ENCODE measurements at places on chromosomes 5 and 9.

GRCh38 chr9:8309258-8309657, 509.7 kb upstream of the DMAC1 start:
- DNase-seq, result no peak

DNA sequence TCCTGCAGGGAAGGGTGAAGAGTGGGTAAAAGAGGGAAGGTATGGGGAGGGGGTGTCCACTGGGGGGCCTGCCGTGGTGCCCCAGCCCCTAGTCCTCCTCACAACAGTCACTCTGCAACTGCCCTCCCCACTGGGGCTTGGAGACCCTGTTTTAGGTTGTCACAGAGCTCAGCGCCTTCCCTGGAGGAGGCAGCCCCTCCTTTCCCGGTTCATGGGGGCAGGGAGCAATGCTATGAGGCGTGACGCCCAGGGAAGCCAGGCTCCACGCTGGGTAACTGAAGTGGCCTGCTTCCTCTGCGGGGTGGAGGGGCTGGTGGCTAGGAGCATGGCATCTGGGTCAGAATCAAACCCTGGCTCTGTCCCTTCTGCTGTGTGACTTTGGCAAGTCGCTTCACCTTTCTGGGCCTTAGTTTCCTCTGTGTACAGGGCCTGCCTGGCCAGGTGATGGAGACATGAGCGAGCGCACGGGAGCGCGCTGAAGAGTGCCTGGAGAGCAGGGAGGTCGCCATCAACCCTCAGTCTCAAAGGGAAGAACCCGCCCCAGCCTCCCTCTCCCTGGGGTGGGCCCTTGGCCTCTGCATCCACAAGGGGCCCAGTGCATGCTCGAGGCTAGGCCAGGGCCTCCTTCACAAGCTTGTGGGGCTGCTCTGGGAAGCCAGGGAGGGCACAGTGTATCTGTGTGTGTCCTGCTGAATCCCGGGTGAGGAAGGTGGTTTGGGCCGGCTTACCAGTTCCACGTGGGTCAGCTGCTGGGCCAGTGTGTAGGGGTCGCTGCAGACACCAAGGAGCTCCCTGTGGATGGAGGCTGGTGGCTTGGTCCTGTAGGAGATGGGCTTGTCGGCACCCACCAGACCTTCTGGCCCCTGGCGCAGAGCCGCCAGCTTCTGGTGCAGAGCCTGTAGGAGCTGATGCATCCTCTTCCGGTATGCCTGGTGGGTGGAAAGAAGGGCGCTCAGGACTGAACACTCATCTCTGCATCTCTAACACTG, 56.4 kb upstream of the RNF130 start:
- DNase-seq, result no peak

GRCh38 chr9:132509928-132510874, 72.2 kb upstream of the BARHL1 start:
- DNase-seq, result no peak

DNA sequence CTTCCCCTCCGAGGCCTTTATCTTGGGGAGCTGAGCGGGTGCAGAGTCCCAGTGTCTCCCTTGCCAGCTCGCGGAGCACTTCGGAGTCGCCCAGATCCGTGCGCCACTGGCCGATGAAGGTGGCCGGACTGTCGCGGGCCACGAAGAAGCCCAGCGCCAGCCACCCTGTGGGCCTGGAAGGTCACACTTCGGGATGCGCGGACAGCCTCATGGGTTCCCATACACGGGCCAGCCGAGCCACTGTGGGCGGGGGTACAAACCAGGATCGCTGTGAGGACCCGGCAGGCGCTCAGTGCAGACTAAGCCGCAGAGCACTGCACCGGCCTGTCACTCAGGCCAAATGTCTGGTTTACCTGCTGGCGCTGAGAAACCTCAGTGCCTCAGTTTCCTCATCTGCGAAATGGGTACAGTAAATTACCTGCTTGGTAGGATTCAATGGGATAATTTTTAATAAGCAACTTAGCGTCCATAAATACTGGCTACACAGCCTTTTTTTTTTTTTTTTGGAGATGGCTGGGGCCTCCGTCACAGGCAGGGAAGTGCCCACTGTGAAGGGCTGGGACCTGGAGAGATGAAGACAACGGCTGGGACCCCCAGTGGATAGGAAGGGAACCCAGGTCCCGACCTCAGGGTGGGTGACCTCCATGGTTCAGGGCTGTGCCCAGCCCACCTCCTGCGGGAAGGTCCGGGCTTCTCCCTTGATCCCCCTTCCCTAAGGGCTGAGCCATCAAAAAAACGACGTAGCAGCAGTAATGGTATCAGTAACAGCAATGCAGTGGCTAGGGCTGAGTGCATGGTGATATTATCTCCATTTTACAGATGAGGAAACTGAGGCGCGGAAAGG, 38.7 kb upstream of the CTSV start:
- DNase-seq, result no peak

- no peak for DNase-seq
These were observed 179.1 kb upstream of the RASEF start for GRCh38 chr9:83242066-83242465.

DNA sequence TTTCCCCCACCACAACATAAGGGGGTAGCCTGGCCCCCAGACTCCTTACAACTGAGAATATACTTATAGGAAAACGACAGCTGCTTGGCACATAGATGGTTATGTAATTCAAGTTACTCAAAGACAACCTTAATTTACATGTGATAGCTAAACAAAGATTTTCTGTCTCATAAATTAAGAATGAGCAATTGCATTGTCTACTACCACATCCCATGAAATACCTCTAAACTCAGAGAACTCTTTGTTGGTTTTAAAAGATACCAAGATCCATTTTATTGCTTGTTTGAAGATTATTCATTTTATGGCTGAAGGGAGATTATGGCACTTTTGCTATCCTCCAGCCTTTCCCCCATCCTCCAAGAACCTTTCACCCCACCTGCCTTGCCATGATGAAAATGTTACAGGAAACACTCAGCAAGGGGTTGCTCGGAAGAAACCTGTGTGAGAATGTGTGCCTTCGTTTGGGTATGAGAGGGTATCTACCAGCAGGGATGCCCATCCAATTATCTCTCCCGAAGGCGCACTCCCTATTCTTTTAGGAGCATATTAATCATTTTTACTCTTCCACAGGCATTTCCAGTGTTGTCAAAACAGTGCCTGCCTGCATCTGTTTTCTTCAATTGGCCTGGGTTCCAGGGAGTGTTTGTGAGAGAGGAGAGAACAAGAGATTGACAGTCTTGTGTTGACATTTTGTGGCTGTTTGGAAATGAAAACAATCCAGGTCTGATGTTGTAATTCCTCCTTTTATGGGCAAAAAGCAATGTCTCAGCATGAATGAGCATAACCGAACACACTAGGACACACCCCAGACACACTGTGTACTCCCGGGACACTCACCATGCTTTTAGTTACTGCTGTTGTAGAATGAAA, 208.0 kb upstream of the ANKRD55 start:
- no peak for DNase-seq

- DNase-seq, result no peak
These were observed 3.9 kb downstream of the MAP3K1 start for GRCh38 chr5:56819060-56819881.

GRCh38 chr5:169970339-169970738, 10.0 kb downstream of the INSYN2B start:
- no peak for DNase-seq

DNA sequence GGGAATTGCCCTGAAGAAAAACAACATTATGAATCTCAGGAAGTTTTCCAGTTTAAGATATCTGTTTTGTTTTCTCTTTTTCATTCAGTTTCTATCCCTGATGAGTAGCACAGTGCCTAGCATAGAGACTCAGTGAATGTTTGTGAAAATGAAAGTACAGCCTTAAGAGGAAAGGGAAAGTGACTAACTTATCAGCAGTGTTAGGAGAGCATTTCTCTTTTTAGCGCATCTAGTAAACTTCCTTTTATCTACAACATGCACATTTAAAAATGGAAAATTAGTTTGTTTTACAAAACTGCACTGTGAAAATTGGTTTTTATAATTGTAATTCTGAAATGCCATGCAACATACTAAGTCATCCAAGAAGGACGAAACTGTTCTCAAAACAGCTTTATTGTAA, 110.8 kb downstream of the SMARCA2 start:
- no peak for DNase-seq

- DNase-seq, result no peak
These were observed 66.6 kb upstream of the SPATA31E1 start for GRCh38 chr9:87816036-87816435.

Measured in stimulated activated CD4-positive, alpha-beta T cell treated with anti-CD3 and anti-CD28 coated beads, Interleukin-1b, Interleukin-23, amount 100 ng/mL, for 1 hour (primary cell).